ENCODE measurements at places on chromosomes 4 and X.

DNA sequence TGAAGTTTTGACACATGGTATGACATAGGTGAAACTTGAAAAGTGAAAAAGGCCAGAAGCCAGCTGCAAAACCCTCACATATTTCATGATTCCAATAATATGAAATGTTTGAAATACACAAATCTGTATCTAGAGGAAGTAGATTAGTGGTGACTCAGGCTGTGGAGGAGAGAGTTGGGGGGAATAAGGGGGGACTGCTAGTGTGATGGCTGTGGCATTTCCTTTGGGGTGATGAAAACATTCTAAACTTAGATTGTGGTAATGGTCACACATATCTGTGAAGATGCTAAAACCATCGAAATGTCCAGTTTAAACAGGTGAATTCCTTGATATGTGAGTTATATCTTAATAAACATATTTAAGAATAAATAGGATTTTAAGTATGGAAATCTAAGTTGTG is 343.5 kb upstream of the SFRP2 start:
- DNase-seq, result no peak

- no peak for DNase-seq
Observed at GRCh38 chr4:186537843-186538521, 17.4 kb downstream of the MTNR1A start.

DNA sequence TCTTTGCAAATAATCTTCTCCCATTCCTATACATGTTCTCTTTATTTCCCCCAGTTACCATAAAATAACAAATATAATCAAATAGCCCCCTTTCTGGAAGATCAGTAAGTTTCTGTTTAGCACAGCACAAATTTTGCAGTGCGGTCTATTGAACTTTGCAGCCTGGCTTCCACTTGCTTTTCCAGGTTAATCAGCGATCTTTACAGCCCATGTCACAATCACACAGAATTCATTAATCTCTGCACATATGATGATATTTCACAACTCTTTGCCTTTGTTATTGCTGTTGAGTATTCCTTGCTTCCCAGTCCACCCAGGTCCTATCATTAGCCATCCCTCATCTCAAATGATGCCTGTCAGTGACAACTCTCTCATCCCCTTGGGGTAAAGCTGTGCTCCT is 2358.0 kb downstream of the PCDH7 start:
- DNase-seq, result no peak

GRCh38 chr4:174753021-174753420 is 76.0 kb downstream of the GLRA3 start:
- no peak for DNase-seq

DNA sequence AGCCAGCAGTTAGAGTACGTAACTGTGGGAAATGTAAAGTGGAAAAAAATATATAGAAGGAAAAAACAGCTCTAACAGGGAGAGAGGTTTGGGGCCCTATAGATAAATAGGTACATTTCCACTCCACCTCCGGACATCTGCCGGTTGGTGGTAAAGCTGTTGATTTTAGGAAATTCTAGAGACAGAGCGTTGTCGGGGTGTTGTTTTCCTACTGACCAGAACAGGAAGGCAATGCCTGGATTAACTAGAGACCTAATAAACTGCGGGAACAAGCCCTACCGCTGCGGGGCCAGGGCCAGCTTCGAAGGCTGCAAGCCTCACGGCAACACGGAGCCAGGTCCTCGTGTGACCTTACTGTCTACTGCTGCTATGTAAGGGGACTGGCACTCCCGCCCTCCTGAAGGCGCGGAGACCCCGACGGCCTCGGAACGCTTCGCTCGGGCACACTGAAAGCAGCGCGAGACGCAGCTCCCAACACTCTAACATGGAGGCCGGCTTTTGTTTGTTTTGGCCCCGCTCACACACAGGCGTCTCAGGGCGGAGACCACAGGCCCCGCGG is 702 bp upstream of the CDKN2AIP start:
- DNase-seq, result peak; percentile 41

All from inflammatory macrophage (primary cell).